ENCODE measurements at places on chromosomes 6 and 20.

- no peak for DNase-seq
These were observed 15.5 kb downstream of the BHLHE23 start for GRCh38 chr20:62991196-62991807.

GRCh38 chr6:16545382-16545781, 215.9 kb downstream of the ATXN1 start:
- DNase-seq, result no peak

- no peak for DNase-seq
These were observed 171.3 kb downstream of the CD83 start for GRCh38 chr6:14288910-14289309.

GRCh38 chr6:116408491-116408890, 37.7 kb downstream of the DSE start:
- DNase-seq, result no peak

DNA sequence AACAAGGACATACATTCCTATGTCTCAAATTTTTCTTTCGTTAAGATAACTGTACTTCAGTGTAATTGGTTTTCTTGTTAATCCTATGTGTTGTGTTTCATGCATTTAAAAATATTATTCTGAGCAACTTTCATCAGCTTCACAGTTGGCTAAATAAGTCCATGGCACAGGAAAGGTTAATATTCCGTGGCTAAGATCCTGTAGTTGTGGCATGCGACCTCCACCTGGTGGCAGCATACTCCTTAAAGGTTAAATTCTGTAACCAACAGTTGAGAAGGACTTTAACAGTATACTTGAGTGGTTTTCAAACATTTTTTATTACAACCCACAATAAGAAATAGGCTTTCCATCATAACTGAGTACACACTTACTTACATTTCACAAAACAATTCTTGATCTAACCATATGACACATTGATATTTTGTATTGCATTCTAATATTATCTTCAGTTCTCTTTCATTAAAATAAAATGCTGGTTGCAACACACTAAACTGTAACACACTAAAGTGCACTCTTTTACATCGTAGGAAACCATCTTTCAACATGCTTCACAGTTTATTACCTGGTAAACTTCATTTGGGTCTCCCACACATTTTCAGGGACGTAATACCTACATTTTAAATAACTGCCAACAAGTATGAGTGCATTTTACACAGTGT, 118.3 kb downstream of the SLX4IP start:
- DNase-seq, result no peak

- no peak for DNase-seq
These were observed at the start of gene PSORS1C1 for GRCh38 chr6:31114541-31114878. TSS of gene PSORS1C1 (plus strand) at chr6:31114800. CDS start at chr6:31129633, 14,833 bp downstream.

DNA sequence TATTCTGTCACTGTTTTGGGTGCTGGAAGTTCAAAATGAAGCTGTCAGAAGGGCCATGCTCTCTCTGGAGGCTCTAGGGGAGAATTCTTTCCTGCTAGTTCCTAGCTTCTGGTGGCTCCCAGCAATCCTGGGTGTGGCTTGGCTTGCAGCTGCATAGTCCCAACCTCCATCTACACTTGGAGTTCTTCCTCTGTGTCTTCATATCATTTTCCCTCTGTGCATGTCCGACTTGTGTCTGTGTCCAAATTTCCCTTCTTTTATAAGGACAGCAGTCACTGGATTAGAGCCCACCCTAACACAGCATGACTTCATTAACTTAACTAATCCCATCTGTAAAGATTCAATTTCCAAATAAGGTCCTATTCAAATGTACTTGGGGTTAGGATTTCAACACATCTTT, 23.3 kb upstream of the ENPP1 start:
- DNase-seq, result no peak

DNA sequence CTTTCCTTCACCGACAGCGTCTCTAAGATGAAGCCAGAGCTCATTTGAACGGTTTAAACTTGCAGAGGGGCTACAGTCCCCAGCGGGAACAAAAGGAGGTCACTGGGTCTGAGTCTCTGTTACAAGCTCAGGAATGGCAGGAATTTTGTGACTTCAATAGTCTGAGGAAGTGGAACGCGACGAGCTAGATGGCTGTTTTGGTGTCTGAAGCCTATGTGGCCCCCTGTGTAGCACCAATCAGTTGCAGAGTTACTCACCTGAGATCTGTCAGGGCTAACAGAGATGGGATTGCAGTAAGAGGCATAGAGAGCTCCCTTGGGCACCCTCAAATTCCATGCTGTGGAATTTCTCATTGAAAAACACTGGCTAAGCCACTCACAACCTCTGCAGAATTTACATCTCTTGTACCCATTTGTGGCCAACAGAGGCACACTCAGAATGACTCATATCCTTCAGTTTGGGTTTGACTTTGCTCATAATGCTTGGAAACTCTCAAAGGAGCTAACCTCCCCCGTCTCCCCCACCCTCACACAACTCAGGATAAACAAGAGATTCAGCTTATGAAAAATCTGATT, 7.1 kb upstream of the TCP11 start:
- DNase-seq, result peak; percentile 60

DNA sequence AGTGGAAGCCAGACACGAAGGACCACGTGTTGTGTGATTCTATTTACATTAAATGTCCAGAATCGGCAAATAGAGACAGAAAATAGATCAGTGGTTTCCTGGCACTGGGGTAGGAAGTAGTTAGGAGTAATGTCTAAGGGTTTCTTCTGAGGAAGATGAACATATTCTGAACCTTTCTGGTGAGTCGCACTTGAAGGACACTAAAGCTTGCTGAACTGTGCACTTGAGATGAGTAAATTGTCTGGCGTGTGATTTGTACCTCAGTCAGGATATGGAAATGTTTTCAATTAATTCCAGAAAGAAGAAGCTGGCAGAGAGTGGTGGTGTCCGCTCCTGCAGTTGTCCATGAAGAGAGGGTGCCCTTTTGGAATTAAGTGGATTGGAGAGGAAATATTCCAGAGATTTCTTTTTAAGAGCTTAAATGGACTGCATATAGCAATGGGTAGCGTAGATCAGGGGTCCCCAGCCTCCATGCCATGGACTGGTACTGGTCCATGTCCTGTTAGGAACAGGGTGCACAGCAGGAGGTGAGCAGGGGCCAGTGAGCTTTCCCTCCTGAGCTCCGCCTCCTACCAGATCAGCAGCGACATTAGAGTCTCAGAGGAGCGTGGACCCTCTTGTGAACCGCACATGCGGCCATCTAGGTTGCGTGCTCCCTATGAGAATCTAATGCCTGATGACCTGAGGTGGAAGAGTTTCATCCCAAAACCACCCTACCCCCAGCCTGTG, 12.4 kb upstream of the KIF25 start:
- DNase-seq, result peak; percentile 40

DNA sequence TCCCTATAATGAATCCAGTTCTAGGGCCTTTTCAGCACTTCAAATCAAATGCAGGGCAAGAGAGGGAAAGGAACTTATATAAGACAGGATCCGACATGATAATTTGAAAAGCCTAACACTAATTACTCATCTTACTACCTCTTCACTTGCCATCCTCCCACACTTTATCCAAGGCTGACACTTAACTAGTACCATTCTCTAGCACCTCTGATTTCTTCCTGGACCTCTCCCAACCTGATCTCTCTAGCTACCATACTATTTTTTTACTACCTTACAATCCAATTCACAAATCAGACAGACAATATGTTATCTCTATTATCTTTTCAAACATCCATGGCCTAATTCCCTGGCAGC, 50.4 kb downstream of the BTBD9 start:
- DNase-seq, result no peak

- DNase-seq, result no peak
These were observed 1.2 kb upstream of the RBM38 start for GRCh38 chr20:57389695-57390603.

GRCh38 chr20:46374383-46374782, 32.0 kb downstream of the ELMO2 start:
- DNase-seq, result no peak

GRCh38 chr6:47859175-47859574, 77.3 kb downstream of the OPN5 start:
- DNase-seq, result no peak

DNA sequence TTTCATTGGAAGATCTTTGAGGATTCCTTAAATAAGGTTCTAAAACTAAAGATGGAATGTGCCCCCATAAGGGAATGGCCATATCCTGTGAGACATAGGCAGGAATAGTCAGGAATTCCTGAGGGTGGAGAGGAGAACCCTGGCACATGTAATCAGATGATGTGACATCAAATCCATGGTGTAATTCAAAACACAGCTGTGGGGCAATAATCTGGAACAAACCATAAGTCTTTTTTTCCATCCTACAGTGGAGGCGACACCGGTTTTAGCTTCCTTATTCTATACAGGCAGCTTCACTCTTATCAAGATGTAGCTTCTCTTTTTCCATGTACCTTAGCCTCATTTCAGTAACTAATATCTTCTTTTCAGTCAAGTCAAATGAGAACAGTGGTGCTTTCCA, 133.6 kb upstream of the CITED2 start:
- no peak for DNase-seq

GRCh38 chr20:48352042-48352441, 475.8 kb downstream of the PREX1 start:
- DNase-seq, result no peak

GRCh38 chr20:13610184-13610583, 28.5 kb downstream of the TASP1 start:
- no peak for DNase-seq

GRCh38 chr20:5680192-5680591, 70.0 kb upstream of the SHLD1 start:
- no peak for DNase-seq

DNA sequence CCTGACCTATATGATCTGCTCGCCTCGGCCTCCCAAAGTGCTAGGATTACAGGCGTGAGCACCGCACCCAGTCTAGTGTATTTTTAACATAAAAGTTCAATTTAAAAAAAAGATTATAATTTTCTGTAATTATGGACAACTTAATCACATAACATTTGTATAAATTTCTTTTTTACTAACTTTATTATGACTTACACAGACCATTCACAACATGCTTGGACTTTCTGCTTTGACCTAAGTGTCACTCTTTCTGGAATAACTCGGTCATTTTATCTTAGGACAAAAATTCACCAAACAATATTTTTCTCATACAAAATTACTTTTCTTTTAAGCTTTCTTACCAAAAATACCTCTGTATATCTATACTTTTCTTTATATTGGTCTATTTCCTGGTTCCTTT, 15.4 kb upstream of the IL22RA2 start:
- no peak for DNase-seq

GRCh38 chr6:31268369-31268765, 3.5 kb downstream of the HLA-C start:
- DNase-seq, result no peak

Data from H1 (cell line).